NCI-H526 (cell line): ENCODE measurements at places on chromosomes 11 and 22.

DNA sequence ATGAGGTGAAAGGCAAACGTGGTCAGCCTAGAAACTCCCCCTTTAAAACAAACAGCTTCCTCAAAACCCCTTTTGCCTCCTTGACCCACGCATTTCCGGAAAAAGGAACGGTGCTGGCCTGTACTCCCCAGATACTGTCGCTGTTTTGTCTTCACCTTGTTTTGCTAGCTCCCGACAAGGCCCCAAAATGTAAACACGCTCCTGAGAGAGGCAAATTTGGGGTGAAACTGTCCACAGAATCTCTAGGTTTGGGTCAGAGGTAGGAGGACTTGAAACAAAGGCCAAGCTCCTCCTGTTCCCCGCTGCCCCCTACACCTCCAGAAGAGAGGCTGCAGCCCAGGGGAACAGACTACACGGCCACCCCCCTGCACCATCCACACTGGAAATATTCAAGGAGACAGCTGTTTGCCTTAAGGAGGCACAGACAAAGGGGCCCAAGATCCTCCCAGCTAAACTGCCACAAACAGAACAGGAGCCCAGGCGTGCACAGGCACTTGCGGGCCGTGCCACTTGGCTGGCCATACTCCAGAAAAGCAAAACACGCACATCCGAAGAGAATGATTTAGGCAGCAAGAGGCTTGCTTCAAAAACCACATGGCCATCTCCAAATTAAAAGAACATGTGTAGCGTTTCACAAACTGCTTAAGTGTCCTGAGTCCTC is 160.5 kb upstream of the GRK3 start:
- no peak for DNase-seq

- no peak for DNase-seq
Measured at GRCh38 chr11:119531623-119532022, 108.7 kb upstream of the THY1 start.

- peak; percentile 94 for DNase-seq
Measured at GRCh38 chr11:112588252-112588694, 327.6 kb upstream of the PLET1 start.

GRCh38 chr11:73579641-73580434 is 18.1 kb downstream of the FAM168A start:
- no peak for DNase-seq

- DNase-seq, result no peak
Measured at GRCh38 chr11:15695096-15695721, 580.5 kb downstream of the INSC start.

GRCh38 chr11:87851234-87851633 is 324.0 kb downstream of the RAB38 start:
- no peak for DNase-seq
